ENCODE measurements at places on chromosomes 12 and 14.

- DNase-seq: no peak
Measured at GRCh38 chr14:65962952-65963351, 523.2 kb upstream of the CCDC196 start.

DNA sequence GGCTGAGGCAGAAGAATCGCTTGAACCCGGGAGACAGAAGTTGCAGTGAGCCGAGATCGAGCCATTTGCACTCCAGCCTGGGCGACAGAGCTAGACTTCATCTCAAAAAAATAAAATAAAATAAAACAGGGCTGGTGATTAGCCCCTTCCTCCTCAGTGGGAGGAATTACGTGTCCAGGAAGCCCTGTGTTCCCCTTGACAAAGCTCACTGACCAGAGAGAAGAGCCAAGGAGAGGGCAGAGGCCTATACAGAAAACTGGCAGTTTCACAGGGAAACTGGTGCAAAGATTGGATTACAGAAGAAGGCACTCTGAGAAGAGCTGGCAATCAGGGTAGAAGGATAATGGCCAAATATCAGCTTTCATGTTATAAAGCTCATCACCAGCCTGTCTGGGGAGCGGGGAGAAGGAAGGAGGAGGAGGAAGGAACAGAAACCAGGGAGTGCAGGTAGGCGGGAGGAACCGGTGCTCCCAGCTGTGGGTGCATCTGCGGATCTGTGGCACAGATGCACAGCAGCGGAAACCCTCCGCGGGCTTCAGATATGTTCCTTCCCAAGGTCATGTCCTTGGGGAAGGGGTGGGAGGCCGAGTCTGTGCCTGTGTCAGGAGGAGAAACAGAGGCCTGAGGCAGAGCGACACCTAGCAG, 6.7 kb downstream of the RAB15 start:
- no peak for DNase-seq

DNA sequence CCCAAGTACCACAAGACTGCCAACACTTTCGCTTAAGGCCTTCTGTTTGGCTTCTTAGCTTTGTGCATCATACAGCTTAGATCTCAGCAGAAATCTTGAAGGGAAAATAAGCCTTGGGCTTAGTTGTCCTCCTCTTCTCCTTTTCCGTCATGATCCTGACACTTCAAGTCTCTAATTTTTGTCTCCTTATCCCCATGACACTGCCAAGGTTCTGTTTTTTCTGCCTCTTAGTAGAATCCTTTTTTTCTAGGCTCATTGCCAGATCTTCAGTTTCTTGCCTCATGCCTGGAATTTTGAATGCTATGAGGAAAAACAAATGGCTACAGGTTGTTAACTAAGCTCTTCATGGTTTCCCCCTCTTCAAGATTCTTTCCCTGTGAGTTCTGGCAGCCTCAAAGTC, 450.4 kb downstream of the LRFN5 start:
- DNase-seq: no peak

GRCh38 chr14:65206448-65207096, 104.3 kb upstream of the MAX start:
- no peak for DNase-seq

- DNase-seq: no peak
Measured at GRCh38 chr12:129067491-129067890, 214.2 kb downstream of the GLT1D1 start.

DNA sequence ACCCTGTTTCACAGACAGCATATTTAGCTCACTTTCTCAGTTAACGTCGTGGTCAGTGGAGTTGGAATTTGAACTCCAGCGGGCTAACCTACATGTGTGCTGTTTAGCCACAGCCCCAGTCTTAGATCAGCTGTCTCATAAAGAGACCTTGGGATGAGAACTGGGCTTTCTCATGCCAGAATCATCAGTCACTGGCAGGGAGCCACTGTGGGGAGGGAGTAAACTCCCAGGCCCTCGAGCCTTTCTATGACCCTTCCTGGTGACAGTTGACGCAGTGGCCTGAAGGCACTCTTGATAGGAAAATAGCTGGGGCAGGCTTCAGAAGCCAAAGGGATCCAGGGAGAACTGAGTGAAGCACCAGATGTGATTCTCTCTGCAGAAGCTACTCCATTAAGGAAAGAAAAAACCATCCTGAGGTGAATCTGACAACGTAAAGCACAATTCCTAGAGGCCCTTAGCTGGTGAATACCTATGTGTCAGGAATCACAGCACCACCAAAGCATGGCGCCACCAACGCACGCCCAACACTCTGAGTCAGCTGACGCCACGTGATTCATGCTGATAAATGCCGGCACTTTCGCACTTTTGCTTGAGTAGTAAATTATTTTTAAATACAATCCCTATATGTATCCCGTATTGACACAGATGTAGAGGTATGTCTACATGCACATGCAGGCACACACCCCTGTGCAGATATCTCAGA, 279.6 kb upstream of the TMEM132C start:
- no peak for DNase-seq

- DNase-seq: no peak
Measured at GRCh38 chr14:37932481-37932880, 275.2 kb upstream of the SSTR1 start.

DNA sequence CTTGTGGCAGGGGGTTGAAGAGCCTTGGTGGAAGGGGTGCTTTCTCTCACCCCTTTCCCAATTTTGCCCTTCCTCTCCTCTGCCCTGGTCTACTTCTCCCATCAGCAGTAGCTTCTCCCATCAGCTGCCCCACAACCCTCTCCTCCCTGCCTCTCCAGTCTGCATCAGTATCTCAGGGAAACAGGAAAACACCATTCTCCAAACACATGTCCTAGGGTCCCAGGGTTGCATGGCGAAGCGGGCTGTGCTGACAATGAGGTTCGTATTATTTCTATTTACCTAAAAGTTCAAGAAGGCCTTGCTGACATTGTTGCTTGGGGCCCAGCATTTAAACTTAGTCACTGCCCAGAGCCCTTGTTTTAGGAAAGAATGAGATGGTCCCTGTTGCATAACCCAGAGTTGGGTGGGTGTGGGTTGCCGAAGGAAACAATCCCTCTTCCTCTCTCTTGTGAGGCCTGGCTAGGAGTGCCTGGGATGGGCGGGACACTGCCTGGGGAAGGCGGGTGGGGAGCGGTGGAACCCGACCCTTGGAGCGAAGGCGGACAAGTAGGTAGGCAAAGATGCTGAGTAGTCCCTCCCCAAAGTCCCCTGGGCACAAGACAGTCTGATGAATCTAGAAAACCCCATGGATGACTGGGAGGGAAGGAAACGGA, 1.3 kb upstream of the IGFBP6 start:
- no peak for DNase-seq

DNA sequence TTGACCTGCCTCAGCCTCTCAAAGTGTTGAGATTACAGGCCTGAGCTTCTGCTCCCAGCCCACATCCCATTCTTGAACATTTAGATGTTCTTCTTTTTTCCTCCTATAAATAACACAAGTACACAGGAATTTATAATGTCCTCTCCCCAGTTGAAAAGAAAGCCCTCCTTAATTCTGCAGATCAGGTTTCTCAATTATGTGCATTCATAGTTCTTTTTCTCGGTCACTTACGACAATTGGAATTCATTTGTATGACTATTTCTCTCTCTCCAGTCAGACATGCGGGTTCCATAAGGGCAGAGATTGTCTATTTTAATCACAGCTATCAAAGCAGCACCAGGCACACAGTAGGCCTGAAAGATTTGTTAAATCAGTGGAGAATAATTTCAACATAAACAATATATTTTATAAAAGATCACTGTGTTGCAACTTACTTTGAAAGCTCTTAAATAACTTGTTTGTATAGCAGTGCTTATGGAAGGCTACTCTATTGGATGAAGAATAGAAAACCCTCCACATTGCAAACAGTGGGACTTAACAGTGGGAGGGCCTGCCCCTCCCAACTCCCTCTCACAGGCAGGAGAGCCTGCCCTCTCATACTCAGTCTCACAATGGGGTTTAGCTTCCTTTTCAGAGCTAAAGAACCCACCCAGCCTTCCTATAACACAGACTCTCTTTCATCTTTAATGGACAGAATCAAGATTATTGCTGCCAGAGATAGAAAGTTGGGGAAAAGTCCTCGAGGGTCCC, 84.1 kb upstream of the TRAF3 start:
- no peak for DNase-seq

GRCh38 chr12:61011767-61012423, 1248.3 kb upstream of the USP15 start:
- no peak for DNase-seq

- no peak for DNase-seq
Measured at GRCh38 chr14:89493406-89493805, 76.4 kb upstream of the FOXN3 start.

GRCh38 chr14:38828183-38828827, 274.7 kb downstream of the SEC23A start:
- no peak for DNase-seq

DNA sequence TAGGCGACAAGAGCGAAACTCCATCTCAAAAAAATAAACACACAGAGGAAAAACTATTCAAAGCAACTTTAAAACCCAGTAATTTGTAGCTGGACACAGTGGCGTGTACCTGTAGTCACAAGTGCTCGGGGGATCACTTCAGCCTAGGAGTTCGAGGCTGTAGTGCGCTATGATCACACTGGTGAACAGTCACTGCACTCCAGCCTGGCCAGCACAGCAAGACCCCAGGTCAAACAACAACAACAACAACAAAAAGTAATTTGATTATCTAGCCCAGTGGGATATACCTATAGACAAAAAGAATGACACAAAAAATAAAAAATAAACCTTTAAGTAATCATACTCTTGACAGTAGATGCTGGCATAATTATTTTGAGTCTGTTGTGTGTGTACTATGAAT, 29.3 kb downstream of the STX2 start:
- no peak for DNase-seq

DNA sequence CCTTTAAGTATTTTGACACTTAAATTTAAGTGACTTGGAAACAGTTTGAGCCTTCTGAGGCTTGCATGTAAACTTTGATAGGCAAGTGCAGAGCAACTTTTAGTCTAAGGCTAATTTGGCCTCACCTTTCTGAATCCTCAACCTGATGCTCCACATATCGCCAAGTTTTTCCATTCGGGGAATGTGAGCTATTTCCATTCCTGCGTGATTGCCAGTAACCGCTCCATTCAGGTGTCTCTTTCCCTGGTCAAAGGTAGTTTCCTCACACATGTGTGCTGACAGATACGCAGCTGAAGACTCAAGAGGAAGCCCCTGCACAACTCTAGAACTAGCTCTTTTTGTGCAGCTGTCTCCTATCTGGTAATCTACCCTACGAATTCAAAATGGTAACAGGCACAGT, 25.4 kb upstream of the FUT8 start:
- no peak for DNase-seq

DNA sequence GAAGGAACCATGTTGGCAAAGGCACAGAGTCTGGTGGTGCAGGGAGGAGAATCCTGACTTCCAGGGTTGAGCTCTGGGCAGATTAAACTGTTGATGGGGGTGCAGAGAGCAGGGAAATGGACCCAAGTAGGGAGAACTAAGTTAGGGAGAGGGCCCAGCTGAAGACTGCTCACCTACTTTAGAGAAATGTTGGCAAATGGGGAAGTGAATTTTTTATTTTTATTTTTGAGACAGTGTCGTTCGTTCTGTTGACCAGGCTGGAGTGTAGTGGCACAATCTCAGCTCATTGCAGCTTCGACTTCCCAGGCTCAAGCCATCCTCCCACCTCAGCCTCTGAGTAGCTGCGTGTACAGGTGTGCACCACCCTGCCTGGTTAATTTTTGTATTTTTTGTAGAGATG, 32.1 kb upstream of the TUBA1A start:
- no peak for DNase-seq

DNA sequence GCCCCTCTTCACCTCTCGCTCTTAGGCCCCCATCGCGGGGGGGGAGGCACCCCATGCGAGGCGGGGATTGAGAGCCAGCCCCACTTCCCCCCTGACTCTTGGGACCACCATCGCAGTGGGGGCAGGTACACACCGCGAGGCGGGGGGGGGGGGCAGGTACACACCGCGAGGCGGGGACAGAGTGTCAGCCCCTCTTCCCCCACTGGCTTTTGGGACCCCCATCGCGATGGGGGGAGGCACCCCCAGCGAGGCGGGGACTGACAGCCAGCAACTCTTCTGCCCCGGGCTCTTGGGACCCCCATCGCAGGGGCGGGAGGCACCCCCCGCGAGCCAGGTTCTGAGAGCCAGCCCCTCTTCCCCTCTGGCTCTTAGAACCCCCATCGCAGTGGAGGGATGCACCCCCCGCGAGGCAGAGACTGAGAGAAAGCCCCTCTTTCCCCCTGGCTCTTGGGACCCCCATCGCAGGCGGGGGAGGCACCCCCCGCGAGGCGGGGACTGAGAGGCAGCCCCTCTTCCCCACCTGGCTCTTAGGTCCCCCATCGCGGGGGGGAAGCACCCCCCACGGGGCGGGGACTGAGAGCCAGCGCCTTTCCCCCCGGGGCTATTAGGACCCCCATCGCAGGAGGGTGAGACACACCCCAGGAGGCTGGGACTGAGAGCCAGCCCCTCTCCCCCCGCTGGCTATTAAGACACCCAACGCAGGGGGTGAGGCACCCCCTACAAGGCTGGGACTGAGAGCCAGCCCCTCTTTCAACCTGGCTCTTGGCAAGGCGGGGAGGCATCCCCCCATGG, 196.5 kb upstream of the PZP start:
- peak; percentile 16 for DNase-seq

GRCh38 chr12:1845427-1845826, 25.1 kb downstream of the LRTM2 start:
- no peak for DNase-seq

DNA sequence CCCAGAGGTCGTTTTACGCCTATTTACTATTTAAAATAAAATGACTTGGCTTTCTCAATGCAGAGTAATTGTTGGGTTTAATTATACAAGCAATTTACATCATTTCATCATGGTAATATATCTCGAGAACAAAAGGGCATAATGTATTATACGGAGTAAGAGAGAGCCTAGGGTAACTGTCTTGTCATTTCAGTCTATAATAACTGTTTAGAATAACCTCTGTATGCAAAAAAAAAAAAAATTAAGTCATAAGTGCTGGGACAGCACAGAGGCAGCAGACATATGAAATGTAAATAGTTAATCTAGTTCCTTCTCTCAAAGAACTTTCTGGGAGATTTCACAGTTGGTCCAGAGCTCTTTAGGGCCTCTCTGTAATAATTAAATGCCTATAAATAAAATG, 284.9 kb downstream of the TMTC2 start:
- no peak for DNase-seq

DNA sequence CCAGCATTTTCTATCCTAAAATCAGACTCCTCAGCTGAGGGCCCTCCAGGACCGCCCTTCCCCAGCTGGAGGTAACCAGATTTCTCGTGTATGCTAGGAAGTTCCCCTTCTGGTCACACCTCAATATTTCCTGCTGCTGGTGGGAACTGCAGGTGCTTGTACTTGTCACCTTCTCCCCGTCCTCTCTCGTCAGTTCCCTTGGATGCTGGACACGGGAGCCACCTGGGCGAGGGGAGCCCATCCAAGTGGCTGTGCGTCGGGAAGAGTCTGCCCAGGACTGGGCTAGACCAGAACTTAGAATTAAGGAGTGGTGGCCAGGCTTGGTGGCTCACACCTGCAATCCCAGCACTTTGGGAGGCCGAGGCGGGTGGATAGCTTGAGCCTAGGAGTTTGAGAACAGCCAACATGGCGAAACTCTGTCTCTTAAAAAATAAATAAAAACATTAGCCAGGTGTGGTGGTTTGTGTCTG, 23.2 kb upstream of the KIF26A start:
- DNase-seq: no peak

Data from stimulated activated CD4-positive, alpha-beta T cell treated with anti-CD3 and anti-CD28 coated beads, Interleukin-4, amount 100 ng/mL, for 4 hours (primary cell).